Upper lobe of left lung (tissue), 6 donors: ENCODE measurements at places on chromosomes 1 and 21.

GRCh38 chr1:27623327-27624212, 11.4 kb downstream of the FGR start:
- no peak for DNase-seq

DNA sequence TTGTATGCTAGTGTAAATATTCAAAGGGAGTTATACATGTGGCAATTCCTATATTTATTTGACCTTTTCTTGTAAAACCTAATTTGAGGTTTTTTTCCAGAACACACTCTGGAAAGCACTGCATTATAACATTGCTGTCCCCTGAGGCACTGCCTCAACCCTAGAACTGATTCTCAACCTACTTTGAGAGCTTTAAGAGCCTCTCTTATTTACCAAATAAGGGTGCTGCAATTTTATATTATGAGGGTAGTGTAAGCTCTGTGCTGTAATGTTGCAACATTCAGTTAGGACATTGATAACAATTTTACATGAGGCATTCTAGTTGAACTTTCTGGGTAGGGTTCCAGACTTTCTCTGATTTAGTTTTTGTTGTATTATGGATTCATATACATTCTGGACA, 302.2 kb upstream of the DEPDC1 start:
- no peak for DNase-seq

DNA sequence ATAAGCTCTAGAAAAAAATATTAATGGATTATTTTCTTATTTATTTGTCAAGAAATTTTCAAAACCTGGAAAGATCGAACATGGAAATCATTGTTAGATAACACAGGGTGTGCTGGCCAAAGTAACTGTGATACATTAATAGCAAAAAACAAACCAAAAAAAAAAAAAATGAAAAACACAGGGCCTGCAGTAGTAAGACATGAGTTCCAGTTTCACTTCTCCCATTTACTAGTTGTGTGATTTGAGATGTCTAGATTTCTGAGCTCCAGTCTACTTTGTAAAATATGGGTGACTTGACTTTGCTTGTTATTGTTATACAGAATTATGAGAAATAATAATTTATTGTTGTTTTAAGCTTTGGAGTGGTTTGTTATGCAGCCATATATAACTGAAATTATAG, 13.6 kb downstream of the FAM177B start:
- no peak for DNase-seq

- peak; percentile 97 for DNase-seq
Measured at GRCh38 chr1:116418091-116418830, 45.2 kb downstream of the ATP1A1 start.

- no peak for DNase-seq
Measured at GRCh38 chr1:172928412-172928811, 122.3 kb downstream of the TNFSF18 start.

- DNase-seq = no peak
Measured at GRCh38 chr1:22995774-22996173, 19.9 kb downstream of the TEX46 start.

DNA sequence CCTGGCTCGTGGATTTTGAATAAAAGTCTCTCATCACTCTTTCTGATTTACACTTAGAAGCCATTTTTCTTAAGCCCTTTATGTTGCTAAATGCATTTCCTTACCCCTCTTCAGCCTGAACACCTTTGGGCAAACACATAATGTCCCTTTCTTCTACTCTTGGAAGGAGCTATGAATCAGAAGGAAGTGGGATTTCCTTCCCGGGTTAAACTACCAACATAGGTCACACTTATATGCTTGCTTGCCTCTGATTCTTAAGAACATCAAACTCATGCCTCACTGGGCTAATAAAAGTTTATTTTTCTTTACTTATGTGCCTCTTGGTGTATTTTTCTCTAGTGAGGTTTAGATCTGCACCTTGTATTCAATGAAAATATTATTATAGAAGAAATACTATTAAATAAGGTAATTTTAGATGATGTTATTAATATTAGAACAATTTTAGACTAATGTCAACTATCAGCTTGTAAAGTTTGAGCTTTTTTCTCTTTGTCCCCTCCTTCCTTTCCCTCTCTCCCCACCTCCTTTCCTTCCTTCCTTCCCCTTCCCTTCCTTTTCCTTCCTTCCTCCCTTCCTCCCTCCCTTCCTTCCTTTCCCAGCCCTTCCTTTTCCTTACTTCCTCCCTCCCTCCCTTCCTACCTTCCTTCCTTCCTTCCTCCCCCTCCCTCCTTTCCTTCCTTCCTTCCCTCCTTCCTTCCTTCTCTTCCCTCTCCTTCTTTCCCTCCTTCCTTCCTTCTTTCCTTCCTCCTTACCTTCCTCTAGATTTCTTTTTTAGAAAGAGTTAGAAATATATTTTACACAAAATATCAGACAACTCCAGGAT, 66.5 kb upstream of the KCNJ6 start:
- DNase-seq = no peak

DNA sequence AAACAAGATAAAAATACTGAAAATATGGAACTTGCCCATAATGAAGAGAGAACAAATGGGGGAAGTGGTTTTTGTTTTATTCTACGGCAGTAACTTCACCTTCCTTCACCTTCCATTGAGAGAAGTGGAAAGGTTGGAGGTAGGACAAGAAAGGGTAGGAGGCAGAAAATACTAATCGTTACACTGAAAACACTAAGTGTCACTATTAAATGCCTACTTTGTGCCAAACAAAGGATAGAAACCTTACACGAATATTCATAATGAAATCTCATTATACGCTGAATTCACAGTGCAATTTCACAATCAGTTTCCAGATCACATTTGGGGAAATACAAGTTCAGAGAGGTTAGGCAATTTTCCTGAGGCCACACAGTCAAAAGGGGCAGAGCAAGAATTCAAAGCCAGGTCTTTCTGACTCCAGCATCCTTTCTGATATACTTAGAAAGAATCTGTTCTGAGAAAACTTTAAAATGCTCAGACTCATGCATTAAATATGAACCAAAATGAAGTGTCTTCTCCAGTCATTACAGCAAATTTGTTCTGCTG, 3.0 kb downstream of the TIAM1 start:
- no peak for DNase-seq

- no peak for DNase-seq
Measured at GRCh38 chr1:155513300-155513916, 49.2 kb downstream of the ASH1L start.

DNA sequence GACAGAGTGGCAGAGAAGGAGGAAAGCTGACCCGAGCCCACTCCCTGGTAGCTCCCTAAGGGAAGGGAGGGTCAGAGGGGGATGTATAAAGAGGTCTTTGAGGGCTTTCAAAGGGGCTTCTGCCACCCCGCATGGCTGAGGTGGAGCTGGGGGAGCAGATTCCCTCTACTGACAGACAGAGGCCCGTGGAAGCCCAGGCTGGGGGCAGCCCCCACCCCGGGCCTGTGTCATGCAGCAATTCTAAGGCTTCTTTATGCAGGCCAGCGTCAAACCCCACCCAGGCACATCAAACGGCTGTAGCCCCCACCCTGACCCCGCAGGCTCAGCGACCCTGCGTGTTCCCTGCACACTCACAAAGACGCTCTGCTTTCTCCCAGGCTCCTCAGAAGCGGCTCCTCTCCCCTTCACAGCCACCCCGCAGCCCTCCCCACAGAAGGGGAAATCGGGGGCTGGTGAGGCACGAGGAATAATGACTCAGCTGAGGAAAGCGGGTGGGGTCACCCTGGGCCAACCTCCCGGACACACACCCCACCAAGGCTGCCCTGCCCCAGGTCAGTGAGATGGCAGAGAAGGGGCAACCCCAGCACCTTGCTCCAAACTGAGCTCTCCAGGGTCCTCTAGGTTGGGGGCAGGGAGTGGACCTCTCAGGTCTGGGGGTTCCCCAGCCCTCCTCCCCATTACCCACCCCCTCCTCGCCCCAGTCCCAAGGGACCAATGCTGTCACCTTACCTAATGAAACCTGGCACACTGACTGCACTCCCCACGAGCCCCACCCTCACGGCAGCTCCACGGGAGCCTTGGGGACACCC, 10.8 kb downstream of the SLC45A3 start:
- DNase-seq = no peak

GRCh38 chr21:34072145-34073031, 990 bp upstream of the MRPS6 start:
- DNase-seq = peak; percentile 28

DNA sequence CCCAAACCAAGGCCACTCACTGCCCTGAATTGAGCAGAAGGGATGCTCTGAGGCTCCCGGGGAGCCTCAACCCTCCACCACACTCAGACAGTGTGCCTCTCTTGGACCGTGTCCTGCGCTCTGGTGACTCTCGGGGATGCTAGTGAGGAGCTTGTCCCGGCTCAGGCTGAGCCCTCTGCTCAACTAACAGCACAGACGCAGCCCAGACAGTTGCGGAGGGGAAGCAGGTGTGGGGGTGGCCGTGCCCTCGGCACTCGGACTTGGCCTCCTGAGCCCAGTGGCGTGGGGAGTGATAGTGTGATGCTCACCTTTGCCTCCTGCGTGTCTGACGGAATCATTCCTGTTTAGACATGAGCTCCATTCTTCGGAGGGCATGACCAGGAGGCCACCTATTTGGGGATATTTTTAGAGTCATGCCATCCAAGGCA, 15.4 kb upstream of the SLC19A1 start:
- no peak for DNase-seq

DNA sequence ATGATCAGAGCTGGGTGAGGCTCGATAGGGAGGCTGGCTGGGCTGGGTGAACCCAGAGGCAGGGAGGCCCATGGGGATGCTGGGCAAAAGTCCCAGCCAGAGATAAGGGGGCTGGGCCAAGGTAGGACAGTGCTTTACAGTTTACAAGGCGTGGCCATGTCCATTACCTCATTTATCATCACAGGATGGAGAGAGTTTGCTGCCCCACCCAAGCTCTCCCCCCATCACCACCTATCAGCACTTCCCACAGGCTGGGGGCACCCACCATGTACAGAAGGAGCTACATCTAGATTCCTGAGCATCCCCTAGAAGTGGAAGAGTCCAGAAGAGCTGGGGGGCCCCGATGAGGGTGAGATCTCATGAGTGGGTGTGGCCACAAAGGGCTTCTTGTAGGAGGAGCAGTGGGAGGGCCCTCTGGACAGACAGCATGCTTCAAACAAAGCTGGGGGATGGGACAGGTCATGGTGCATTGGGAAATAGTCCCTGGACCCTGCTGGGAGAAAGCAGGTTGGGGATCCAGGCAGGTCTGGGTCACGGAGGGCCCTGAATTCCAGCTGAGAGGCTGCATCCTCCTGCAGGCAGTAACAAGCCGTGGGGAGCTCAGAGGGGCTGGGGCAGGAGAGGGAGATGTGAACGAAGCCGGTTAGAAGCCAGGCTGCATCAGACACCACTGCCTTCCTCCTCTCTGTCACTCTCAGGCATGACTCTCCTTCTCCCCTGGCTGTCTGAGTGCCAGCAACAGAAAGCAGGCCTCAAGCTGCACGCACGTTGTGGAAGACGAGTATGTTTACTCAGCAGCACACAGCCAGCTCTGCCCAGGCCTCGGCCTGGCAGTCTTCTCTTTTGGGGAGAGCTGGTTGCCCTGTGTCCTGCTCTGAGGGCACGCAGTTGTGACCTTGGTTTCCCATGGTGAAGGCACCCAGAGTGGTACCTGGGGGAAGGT, 202.3 kb downstream of the HIVEP3 start:
- DNase-seq = no peak

DNA sequence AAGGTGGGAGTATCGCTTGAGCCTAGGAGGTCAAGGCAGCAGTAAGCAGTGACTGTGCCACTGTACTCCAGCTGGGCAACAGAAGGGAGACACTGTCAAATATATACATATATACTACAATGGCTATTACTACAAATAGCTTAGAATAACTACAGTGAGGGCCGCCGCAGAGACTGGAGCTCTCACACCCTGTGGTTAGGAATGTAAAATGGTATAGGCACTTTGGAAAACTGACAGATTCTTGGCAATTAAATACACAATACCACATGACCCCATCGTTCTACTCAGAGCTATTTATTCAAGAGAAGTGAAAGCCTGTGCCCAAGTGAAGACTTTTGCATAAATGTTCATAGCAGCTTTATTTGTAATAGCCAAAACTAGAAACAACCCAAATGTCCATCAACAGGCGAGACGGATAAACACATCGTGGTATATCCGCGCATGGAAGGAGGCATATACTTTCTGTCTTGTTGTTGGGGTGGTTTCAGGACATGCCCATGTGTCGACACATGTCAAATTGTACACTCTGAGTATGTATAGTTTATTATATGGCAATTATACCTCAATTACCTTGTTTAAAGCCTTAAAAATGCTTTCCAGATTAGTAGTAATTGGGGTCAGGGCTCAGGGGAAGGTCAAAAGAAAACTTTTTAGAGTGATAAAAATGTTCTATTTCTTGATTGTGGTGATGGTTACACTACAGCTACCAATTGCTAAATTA, 123.4 kb downstream of the RIPK4 start:
- DNase-seq = no peak

DNA sequence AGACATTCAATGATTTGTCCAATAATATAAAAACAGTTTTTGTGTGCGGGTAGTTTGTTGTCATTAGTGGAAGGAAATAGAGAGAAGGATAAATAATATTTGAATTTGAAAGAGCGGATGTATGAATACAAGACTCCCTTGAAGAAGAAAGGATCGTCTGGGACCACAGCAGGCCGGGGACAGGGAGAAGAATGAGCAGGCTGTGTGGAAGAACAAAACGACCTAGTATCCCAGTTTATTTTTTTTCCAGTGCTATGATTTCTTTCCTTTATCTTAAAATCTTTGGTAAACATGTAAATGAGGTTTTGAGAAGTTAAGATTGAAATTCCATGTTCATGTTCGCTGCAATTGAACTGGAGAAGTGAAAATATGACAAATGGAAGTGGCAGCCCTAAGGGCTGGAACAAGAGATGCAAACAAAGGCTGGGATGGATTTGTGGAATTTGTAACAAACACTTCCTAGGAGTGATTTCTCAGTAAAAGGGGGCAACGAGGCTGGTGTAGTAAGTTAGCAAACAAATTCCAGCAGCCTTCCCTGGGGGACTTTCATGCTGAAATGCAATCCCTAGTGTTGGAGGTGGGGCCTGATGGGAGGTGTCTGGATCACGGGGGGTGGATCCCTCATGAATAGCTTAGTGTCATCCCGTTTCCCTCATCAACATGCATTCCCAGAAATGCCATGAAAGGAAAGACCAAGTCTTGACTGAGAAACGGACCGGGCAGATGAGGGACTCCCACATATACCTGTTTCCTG, 10.2 kb upstream of the IFI16 start:
- no peak for DNase-seq

DNA sequence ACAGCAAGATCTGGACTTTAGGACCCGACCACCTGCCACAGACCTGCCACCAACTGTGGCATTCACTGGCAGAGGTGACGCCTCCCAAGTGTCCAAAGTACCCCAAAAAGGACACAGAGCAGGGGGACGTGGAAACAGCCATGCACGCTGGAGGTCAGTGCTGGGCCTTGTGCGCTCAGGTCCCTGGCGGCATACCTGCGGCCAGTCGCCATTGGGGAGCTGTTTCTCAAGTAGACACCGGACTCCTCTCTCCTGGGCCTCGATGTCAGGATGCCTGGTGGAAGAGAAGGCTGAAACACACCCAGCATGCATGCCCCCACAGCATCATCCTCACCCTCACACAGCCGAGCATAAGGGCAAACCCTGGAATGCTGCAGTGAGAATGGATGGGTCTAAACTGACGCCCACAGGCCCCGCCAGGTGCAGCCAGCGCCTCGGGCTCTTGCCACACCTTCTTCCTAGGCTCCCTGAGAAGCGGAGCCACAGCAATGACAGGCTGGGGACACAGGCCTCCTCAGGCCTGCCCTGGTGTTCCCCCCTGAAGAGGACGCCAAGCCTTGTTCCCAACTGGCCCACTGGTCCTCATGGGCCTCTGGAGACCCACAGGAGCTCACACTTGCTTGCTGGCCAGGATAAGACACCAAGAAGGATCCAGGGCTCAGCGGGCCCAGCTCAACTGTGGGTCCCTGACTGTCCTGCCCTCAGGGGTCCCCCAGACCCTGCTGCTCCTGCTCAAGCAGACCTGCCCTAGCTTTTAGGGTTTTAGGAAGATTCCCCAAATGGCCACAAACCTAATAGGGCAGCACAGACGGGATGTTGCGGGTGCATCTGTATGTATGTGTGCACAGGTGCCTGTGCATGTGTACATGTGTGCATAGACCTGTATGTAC, 7.7 kb upstream of the SPATC1L start:
- DNase-seq = no peak
